Motor neuron (in vitro differentiated cells): ENCODE measurements at places on chromosomes 5 and 9. TPM values are rescaled to one million over a fixed set of nuclear protein-coding genes. Genes with fewer than 3 reads are reported as not detected.

RETREG1 gene
- total RNA-seq = 6.6 TPM in 2 replicates

FBLL1 gene
- 6.4 and 6.5 TPM in 2 replicates for total RNA-seq

SRD5A1 gene
- 25.5 and 28.6 TPM in 2 replicates for total RNA-seq

SH3TC2 gene
- total RNA-seq = 0.32 and 0.52 TPM in 2 replicates

CORO2A gene
- total RNA-seq = 1.3 and 1.6 TPM in 2 replicates

POU5F2 gene
- total RNA-seq = 3.1 and 3.2 TPM in 2 replicates

DBH gene
- total RNA-seq = 0.22 and 0.66 TPM in 2 replicates

TGFBI gene
- 0.14 and 0.21 TPM in 2 replicates for total RNA-seq

DDX4 gene
- total RNA-seq = not detected in 2 replicates

EHMT1 gene
- 40.7 and 41.9 TPM in 2 replicates for total RNA-seq

IGFBPL1 gene
- 3.8 and 4.7 TPM in 2 replicates for total RNA-seq

TNFSF8 gene
- 0.22 and 0.46 TPM in 2 replicates for total RNA-seq

PCDHGB2 gene
- total RNA-seq = 0.43 and 0.56 TPM in 2 replicates

C9orf153 gene
- 0.42 and 0.46 TPM in 2 replicates for total RNA-seq

KCNMB1 gene
- 0.04 and 1.9 TPM in 2 replicates for total RNA-seq

CCDC183 gene
- 3.3 and 3.6 TPM in 2 replicates for total RNA-seq

TSLP gene
- 0.18 and 1.5 TPM in 2 replicates for total RNA-seq

SPAG8 gene
- 1.5 and 1.8 TPM in 2 replicates for total RNA-seq

IRGM gene
- not detected in 2 replicates for total RNA-seq

MARCOL gene
- 0.24 and 0.44 TPM in 2 replicates for total RNA-seq

AKNA gene
- total RNA-seq = 4.8 and 6.4 TPM in 2 replicates

PCDHGA12 gene
- total RNA-seq = 1.6 and 4.9 TPM in 2 replicates

STKLD1 gene
- 3.5 and 6.1 TPM in 2 replicates for total RNA-seq

HMCN2 gene
- 0.66 and 0.81 TPM in 2 replicates for total RNA-seq

GPRIN1 gene
- total RNA-seq = 38.0 and 40.0 TPM in 2 replicates

CNTLN gene
- total RNA-seq = 6.3 and 7.3 TPM in 2 replicates

PPP2R2B gene
- 78.6 and 84.2 TPM in 2 replicates for total RNA-seq

FOXD4 gene
- total RNA-seq = 0.46 and 0.48 TPM in 2 replicates

DMRT3 gene
- total RNA-seq = 2.1 and 2.6 TPM in 2 replicates

IARS1 gene
- total RNA-seq = 212 and 241 TPM in 2 replicates

C5orf46 gene
- total RNA-seq = not detected in 2 replicates

HEMGN gene
- total RNA-seq = not detected in 2 replicates

PTGES gene
- 0.53 and 0.77 TPM in 2 replicates for total RNA-seq

AMACR gene
- 17.7 and 19.7 TPM in 2 replicates for total RNA-seq

ORM1 gene
- not detected in 2 replicates for total RNA-seq

CER1 gene
- 0.50 and 1.0 TPM in 2 replicates for total RNA-seq

WNT8A gene
- not detected in 2 replicates for total RNA-seq

TRIM32 gene
- total RNA-seq = 16.0 and 16.8 TPM in 2 replicates

CYSRT1 gene
- 1.1 and 1.5 TPM in 2 replicates for total RNA-seq

THBS4 gene
- total RNA-seq = 10.1 and 10.3 TPM in 2 replicates

MARCHF11 gene
- 2.5 and 3.9 TPM in 2 replicates for total RNA-seq

CD74 gene
- total RNA-seq = 1.7 and 1.8 TPM in 2 replicates

PCDHB13 gene
- 5.5 and 7.0 TPM in 2 replicates for total RNA-seq

NME5 gene
- not detected in 2 replicates for total RNA-seq

SLC46A2 gene
- 0.19 and 0.58 TPM in 2 replicates for total RNA-seq

GPX3 gene
- total RNA-seq = 4.2 and 4.7 TPM in 2 replicates

GMCL2 gene
- total RNA-seq = 0.08 TPM in 1 of 2 replicates, not detected in the other

ADAMTS19 gene
- total RNA-seq = 2.3 and 2.9 TPM in 2 replicates

ADGRD2 gene
- total RNA-seq = 6.2 and 13.3 TPM in 2 replicates

ZFR gene
- 85.8 and 88.2 TPM in 2 replicates for total RNA-seq

MRPL50 gene
- total RNA-seq = 18.9 and 19.1 TPM in 2 replicates

SLC6A19 gene
- total RNA-seq = 0.42 TPM in 1 of 2 replicates, not detected in the other
